ENCODE measurements at places on chromosomes 2 and 18.
A peak's percentile ranks its signal among the peaks of the same experiment; 100 is the strongest.

GRCh38 chr2:231339316-231339715, 56.2 kb upstream of the B3GNT7 start:
- no peak for DNase-seq

GRCh38 chr2:152486737-152487400, 151.9 kb downstream of the FMNL2 start:
- no peak for DNase-seq

- no peak for DNase-seq
These were observed 19.1 kb downstream of the EIF4E2 start for GRCh38 chr2:232569541-232569940.

- no peak for DNase-seq
These were observed 81.9 kb downstream of the NEURL3 start for GRCh38 chr2:96423291-96423690.

DNA sequence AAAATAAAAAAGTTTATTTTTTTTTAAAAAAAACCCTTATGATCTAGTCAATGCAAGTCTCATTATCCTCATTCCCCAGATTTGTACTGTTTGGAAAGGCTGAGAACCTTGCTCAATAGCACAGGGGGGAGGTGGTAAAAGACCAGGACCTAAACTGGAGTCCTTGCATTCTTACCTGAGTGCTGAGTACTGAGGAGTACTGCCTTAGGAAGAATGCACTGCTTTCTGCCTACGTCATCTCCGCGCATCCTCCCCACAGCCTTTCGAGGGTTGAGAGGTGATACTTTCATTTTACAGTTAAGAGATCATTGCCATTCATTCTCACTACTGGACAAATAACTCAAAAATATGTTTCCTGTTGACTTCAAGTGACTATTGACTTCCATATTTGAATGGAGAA, 73.8 kb downstream of the MAP3K20 start:
- DNase-seq = no peak

- DNase-seq = peak; percentile 33
These were observed 237.5 kb downstream of the STK39 start for GRCh38 chr2:168009900-168010299.

- DNase-seq = no peak
These were observed 68.5 kb downstream of the NCOA1 start for GRCh38 chr2:24559473-24560113.

Measured in COR-L47 (cell line).